ENCODE measurements at places on chromosomes 1 and 21. TPM values are rescaled to one million over a fixed set of nuclear protein-coding genes. Genes with fewer than 3 reads are reported as not detected.

HIVEP3 gene
- polyA plus RNA-seq = 2.6 TPM

DNA sequence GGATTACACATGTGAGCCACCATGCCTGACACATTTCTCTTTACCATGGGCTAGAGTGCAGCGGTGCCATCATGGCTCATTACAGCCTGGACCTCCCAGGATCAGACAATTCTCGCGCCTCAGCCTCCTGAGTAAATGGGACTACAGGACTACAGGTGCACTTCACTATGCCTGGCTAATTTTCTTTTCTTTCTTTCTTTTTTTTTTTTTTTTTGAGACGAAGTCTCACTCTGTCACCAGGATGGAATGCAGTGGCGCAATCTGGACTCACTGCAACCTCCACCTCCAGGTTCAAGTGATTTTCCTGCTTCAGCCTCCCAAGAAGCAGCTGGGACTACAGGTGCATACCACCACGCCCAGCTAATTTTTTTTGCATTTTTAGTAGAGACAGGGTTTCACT lies 14.8 kb upstream of the KIF1B start:
- no peak overlapping the region for H3K4me3 ChIP-seq
- H3K4me1 ChIP-seq = no peaks in the 10 kb centered on the region
- no peaks in the 10 kb centered on the region for H3K36me3 ChIP-seq
- H3K27ac ChIP-seq = no peak overlapping the region
- no peaks in the 10 kb centered on the region for H3K27me3 ChIP-seq
- peak; percentile 53 for DNase-seq

DNA sequence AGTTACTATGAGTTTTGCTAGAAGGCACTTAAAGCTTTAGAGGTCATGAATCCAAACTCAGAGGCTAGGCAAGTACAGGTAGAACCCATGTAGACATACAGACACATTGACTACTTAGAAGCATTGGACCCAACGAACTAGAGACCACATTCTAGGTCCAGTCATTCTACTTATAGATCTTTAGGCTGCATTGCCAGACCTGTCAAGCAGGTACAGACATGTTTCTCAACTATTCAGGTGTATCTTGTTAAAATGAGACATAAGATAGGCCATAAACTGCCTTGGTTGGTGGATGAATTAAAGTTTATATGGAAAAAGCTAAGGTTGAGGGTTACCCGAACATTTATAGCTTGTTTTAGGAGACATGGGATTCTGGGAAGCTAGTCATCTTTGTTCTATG lies 6.5 kb downstream of the ZP4 start:
- H3K36me3 ChIP-seq = no peaks in the 10 kb centered on the region
- no peaks in the 10 kb centered on the region for H3K4me1 ChIP-seq
- H3K27ac ChIP-seq = no peak overlapping the region
- H3K27me3 ChIP-seq = no peaks in the 10 kb centered on the region
- DNase-seq = no peak

DNA sequence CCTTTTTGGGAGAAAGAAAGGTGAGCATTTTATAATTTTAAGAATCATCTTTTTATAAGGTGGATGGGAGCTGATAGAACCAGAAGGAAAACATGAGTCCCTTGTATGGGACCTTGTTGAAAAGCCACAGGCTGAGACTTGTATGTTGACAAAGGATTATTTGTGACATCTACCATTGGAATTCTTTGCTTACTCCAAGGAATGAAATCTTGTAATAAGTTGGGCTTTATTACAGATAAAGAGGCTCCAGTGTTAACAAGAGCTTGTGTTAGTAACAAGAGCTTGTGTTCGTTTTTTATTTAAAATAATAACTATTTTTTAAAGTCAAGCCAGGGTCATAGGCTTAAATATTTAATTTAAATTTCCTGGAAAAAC lies 201.1 kb upstream of the CHRM3 start:
- no peak for DNase-seq
- H3K27ac ChIP-seq = no peak overlapping the region
- no peaks in the 10 kb centered on the region for H3K4me1 ChIP-seq
- H3K4me3 ChIP-seq = no peak overlapping the region
- H3K27me3 ChIP-seq = no peaks in the 10 kb centered on the region
- no peaks in the 10 kb centered on the region for H3K36me3 ChIP-seq

C2CD4D gene
- polyA plus RNA-seq = 0.78 TPM

FAM72B gene
- polyA plus RNA-seq = 1.8 TPM

DNA sequence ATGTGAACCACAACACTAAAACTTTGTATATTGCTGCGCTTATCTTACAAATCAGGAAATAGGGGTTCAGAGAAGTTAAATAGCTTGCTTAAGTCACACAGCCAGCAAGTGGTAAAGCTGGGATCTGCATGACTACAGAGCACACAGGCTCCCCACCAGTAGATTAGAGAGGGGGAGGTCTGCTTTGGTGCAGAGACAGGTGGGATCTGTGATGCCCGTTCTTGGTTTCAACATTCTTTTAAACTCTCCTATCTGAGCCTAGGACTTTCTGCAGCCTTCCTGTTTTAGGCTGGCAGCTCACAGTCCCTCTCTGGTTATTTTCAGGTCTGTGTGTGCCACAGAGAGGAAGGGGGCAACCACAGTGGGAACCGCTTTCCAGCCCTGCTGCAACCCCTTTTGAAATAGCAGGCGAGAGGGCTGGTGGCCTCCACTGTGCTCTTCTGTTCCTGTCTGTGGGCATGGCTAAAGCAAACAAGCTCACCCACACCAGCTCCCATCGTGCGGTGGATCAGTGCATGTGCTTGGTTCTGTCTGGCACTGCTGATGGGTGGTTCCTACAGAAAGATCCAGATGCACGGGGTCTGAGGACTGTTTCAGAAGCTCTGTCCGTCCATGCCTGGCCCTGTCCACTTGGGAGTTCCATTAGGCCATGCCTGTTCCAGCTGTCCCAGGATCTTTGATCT lies 1.7 kb upstream of the IL6R start:
- H3K27ac ChIP-seq = no peak overlapping the region
- no peak overlapping the region for H3K4me3 ChIP-seq
- H3K36me3 ChIP-seq = no peaks in the 10 kb centered on the region
- DNase-seq = no peak
- peaks cover 15% of the 10 kb centered on the region for H3K4me1 ChIP-seq

DNA sequence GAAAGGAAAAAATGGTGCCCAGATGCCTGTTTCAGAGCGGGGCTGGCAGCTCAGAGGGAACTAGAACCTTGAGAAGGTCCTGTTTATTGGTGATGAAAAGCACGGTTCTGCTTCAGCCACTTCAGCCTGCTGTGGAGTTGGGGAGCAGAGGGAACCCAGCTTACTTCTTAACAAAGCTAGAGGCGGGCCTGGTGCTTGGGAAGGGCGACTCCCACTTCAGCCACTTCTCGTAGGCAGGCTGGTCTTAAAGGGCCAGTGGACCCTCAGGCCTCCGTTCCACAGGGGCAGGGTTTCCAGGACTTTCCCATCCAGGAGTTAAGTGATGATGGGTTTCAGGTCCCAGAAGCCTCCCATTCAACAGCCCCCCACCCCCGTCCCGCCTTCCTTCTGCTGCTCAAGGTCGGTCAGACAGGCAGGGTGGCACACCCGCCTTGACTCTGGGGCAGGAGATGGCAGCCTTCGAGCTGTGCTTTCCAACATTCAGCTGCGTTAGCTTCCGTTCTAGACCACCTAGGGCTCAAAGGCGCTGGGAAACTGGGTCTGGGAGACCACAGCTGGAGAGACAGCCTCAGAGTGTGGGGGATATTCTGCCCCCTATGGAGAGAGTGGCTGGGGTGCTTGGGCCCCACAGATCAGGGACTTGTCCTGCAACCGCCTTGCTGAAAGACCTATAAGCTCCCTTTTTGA lies 3.4 kb downstream of the RUNX3 start:
- H3K4me1 ChIP-seq = peaks cover 21% of the 10 kb centered on the region
- no peak overlapping the region for H3K27ac ChIP-seq
- H3K36me3 ChIP-seq = no peaks in the 10 kb centered on the region
- DNase-seq = no peak
- peaks cover 79% of the 10 kb centered on the region for H3K27me3 ChIP-seq

SAMD11 gene
- 18.1 TPM for polyA plus RNA-seq

GPR157 gene
- polyA plus RNA-seq = 27.8 TPM

ZNHIT6 gene
- 23.2 TPM for polyA plus RNA-seq

MTARC1 gene
- 35.7 TPM for polyA plus RNA-seq

PHACTR4 gene
- 38.0 TPM for polyA plus RNA-seq

SIM2 gene
- 0.58 TPM for polyA plus RNA-seq

- H3K36me3 ChIP-seq = peaks cover 28% of the 10 kb centered on the region
- DNase-seq = peak; percentile 99
- peak within 1 kb of the TSS; percentile 77 for H3K4me3 ChIP-seq
Measured at GRCh38 chr1:161225534-161226319, at the start of gene TOMM40L. Gene TOMM40L (plus strand): TSS chr1:161226060. CDS start chr1:161226490, 430 bp downstream.

DNA sequence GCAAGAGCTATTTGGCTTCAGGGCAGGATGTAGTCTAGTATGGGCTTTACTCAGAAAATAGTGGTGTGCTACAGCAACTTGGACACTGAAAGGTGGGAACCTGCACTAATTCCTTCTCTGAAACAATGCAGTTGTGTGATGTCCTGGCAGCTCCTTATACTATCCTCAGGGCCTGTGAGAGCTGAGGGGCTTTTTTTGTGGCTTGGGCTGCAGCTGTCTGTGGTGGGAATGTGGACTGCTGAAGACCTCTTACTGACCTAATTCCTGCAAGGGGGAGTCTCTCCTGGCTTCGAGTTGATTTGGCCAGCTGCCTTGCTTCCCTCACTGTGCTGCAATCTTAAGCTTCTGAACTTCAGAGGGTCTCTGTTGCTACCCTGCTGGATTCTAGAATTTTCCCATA lies 22.3 kb upstream of the CHODL start:
- no peak for DNase-seq
- H3K27ac ChIP-seq = no peak overlapping the region
- no peak overlapping the region for H3K4me3 ChIP-seq
- H3K27me3 ChIP-seq = no peaks in the 10 kb centered on the region
- H3K4me1 ChIP-seq = no peaks in the 10 kb centered on the region
- no peaks in the 10 kb centered on the region for H3K36me3 ChIP-seq

- no peaks in the 10 kb centered on the region for H3K4me1 ChIP-seq
- no peak overlapping the region for H3K4me3 ChIP-seq
- no peak for DNase-seq
- H3K36me3 ChIP-seq = no peaks in the 10 kb centered on the region
Measured at GRCh38 chr1:197042676-197043341, 24.3 kb downstream of the F13B start.

- H3K36me3 ChIP-seq = no peaks in the 10 kb centered on the region
- no peak overlapping the region for H3K27ac ChIP-seq
- no peak overlapping the region for H3K4me3 ChIP-seq
- H3K27me3 ChIP-seq = no peaks in the 10 kb centered on the region
Measured at GRCh38 chr1:74396933-74397332, 115.5 kb downstream of the LRRC53 start.

NEGR1 gene
- 9.9 TPM for polyA plus RNA-seq

DNA sequence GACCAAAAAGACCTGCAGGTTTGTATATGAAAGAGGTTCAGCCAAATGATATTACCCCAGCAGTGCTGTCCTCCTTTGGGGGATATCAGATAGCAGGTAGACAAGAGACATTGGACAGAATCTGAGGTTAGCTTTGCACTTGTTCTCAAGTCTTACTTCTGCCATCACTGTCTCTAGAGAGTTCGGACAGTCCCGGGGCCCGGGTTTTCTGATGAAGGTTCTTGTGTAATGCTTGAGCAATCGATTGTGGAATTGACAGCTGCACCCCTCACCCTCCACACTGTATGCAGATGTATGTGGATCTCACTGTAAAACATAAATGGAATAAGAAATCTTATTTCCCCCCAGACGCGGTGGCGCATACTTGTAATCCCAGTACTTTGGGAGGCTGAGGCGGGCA lies 56.2 kb upstream of the MORC3 start:
- no peak overlapping the region for H3K4me3 ChIP-seq
- no peaks in the 10 kb centered on the region for H3K27me3 ChIP-seq
- H3K36me3 ChIP-seq = peaks cover 26% of the 10 kb centered on the region
- peaks cover 4% of the 10 kb centered on the region for H3K4me1 ChIP-seq
- H3K27ac ChIP-seq = no peak overlapping the region

NECTIN4 gene
- polyA plus RNA-seq = 0.42 TPM

Measured in large intestine (tissue), 12 donors.